NCI-H2081 (cell line): ENCODE measurements at places on chromosomes 1 and 21.

DNA sequence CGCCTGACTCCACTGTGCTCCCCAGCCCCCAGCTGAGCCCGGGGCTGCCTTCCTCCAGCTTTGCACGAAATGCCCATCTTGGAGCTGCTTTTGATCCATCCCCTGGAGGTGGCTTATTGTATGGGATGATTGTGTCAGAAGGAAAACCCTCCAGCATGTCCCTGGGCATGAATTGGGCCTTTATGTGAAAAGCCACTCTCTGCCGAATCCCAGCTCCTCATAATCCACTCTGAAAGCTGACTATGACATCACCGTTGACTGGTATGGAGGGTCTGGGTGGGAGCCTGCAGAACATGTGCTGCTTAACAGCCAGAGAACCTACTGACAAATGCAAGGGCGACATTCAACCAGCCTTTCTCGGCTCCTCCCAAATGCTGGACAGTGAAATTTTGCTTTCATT, 74.6 kb downstream of the NENF start:
- no peak for DNase-seq

DNA sequence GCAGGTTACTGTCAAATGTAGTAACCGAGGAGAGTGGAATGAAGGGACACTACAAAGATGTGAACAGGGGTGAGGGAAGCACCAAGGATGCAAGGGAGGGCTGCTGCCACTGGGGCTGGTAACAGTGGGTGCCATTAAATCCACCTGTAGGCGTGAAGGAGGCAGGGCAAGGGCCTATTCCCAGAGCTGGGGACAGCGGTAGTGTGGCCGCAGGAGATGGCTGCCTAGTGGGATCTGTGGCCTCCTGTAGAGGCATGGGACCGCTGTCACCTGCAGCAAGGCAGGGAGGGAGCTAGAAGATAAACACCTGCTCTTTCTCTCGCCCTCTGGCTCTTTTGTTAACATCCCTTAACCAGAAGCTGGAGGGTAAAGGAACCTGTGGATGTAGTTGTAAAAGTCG, 80.5 kb upstream of the CNIH3 start:
- DNase-seq = no peak

- DNase-seq = no peak
Measured at GRCh38 chr21:37000381-37000780, 6.1 kb upstream of the RIPPLY3 start.

DNA sequence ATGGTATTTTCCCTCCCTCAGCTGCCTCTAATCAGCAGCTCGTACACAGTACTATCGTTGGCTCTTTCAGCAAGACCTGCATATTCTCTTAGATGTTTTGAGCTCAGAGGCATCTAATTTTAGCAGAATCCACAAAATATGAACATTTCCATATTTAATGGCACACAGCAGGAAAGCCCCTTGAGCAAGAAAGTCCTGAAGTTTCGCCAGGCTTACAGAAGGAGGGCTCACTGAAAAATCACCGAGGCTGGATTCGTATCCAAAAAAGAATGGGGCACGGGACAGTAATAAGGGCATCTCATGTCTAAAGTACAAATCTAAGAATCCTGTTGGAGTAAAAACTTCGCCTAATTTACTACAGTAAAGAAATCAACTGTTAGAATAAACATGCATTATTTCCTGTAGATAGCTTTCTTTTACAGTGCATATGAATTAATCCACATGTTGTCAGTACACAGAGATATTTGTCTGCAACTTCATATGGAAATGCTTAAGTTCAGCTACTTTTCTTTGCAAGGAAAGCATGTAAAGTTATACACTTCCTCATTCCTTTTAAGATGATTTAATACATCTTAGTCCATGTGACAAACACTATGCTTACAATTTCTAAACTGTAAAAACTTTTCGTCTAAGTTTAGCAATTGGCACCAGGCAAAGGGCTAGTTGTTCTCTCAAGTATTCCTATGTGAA, 1205.3 kb upstream of the ADGRL4 start:
- no peak for DNase-seq

- no peak for DNase-seq
Measured at GRCh38 chr1:53967409-53968124, 21.4 kb downstream of the LRRC42 start.

GRCh38 chr21:41086569-41086968, 81.4 kb upstream of the BACE2 start:
- DNase-seq = no peak
